Chondrocyte (in vitro differentiated cells): ENCODE measurements at places on chromosomes 3 and 15.

DNA sequence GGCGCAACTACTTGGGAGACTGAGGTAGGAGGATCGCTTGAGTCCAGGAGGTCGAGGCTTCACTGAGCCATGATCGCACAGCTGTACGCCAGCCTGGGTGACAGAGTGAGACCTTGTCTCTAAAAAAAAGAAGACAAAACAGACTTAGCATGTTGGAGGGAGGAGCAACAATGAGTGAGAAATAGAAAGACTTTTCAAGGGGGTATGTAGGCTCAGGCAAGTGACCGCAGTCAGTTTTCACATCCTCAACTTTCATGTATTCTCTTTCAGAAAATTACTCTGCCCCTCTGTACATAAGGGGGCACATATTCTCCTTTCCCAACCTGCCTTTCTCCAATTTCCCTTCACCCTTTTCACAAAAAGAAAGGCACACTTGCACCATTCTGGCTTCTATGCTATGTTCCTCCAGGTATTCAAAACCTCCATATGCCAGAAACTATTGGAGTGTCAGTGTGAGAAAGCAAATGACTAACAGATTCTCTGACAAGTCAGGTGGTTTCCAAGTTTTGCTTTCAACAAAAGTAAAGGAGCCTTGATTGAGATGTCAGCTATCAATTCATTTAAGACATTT, 7.6 kb downstream of the NSUN3 start:
- DNase-seq, result no peak

- DNase-seq, result no peak
These were observed 4.7 kb downstream of the TMEM40 start for GRCh38 chr3:12754313-12754712.

- DNase-seq, result no peak
These were observed 61.7 kb downstream of the AGTR1 start for GRCh38 chr3:148759430-148759829.

GRCh38 chr3:107377151-107377550, at the start of gene CCDC54:
TSS of gene CCDC54 (plus strand) at chr3:107377439. CDS start at chr3:107377588, 149 bp downstream.
- no peak for DNase-seq

DNA sequence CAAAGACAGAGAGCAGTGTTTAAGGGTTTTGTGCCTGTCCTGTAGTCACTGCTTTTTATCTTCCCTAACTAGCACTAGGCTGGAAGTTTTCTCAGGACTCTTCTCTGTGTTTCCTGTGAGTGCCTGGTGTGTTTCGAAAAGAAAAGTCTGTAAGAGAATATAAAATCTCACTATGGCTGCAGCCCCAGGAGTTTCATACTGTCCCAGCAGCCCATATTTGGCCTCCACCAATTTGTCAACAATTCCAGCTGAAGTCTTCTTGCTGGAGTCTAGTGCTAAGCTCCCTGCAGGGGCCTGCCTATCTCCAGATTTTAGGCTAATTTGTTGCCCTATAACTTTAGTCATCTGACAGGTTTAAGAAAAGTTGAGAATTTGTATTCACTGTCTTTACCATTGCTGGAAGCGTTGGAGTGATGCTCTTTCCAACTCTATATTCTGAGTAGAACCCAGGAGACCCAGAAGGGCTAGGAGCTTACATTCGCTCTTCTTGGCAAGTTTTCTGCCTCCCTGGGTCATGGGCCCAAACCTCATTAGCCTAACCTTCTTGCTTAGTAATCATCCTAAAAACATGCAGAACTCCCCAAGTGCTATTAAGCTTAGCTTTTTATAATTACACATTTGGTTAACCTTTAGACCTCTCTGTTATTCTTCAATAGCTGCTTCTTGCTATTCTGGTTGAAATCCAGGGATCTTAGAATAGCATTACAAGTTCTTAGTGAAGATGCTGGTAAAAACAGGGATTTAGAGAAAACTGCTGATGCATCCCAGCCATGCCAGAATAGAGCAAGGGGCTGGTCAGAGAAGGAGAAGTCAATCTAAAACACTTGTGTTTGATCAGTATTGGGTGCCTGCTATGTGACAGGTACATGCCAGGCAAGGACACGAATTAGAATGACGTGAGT, 283.1 kb downstream of the NEK10 start:
- no peak for DNase-seq

DNA sequence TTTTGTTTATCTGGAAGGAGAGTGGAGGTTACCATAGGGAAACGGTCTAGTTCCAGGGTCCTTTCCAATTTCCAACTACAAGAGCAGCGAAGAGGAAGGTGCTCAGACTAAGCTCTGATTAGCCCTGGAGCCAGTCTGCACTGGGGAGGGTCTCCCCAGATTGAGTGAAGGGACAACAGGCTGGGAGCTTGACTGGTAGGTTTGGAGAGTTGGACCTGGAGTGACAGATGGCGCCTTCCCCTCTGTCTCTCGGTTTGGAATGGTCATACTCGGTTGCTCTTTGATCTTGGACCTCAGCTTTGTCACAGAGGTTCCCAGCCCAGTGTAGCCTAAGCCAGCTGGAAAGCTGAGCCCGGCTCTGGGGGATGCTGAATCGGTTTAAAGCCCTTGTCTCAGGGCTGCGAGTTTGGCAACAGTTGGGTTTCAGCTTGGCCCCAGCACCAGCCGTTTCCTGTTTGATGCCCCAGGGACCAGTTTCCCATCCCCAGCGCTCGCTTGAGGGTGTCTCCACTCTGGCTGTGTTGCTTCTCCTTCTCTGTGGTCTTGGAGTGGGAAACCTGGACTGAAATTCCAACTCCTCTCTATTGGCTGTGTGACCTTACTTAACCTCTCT, 53.1 kb upstream of the ULK4 start:
- no peak for DNase-seq

DNA sequence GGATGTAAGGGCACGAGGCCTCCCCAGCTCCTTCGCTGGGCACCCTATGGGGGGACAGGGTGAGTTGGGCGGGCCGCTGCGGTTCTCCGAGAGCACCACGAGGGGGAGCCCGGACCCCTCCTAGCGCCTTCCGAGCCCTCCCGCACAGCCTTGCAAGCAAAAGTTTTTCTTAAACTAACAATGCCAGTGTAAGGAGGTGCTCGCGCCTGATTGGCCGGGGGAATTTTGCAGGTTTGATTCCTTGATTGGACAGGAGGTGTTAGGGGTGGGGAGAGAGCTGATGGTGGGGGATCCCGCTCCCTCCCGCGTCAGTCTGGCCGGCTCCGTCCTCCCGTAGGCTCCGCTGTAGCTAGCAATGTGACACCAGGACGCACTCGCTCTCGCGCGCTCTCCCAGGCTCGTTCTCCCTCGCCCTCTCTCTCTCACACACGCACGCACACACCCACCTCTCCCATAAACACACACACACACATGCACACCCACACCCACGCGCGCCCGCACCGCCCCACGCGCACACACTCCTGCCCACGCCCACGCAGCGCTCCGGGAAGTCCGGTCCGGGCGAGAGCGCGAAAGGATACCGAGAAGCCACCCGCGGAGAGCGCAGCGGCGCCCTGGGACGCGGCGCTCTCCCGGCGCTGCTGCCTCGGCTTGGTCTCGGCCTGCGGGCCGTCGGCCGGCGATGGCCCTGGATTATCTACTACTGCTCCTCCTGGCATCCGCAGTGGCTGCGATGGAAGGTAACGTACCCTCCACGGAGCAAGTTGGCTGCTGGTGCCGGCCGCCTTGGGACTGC, at the start of gene EPHB1:
Gene EPHB1, plus strand, starts transcription at position 311 of the 796 bp plus-strand sequence.
- DNase-seq, result no peak

DNA sequence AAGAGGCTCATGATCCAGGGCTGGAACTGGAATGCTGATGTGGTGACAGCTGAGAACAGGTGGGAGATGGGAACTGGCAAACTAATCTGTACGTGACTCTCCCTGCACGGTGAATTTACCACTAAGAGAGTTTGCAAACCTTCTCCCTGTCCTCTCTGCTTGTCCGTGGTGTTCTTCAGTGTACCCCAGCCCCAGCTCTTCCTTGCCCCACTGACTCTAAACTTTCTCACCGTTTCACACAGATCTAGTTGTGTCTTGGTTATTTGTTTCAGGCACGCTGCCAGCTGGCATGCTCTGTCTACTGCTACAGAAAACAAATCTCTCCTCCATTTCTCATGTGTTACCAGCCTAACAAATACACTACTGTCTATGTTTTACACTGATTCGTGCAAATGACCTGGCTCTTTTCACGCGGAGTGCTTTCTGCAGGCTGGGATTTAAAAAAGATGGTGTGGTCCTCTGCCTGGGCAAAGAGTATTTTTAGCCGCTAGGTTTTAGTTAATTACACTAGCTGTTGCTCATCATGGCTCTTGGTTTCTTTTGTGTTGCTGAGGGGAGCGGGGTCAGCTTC, 192.7 kb upstream of the LRIG1 start:
- no peak for DNase-seq

- DNase-seq, result no peak
These were observed 187.6 kb downstream of the NLGN1 start for GRCh38 chr3:173584838-173585831.

- DNase-seq, result no peak
These were observed 17.0 kb upstream of the GHSR start for GRCh38 chr3:172465281-172465680.

GRCh38 chr3:30730967-30731366, 124.6 kb downstream of the TGFBR2 start:
- DNase-seq, result no peak

DNA sequence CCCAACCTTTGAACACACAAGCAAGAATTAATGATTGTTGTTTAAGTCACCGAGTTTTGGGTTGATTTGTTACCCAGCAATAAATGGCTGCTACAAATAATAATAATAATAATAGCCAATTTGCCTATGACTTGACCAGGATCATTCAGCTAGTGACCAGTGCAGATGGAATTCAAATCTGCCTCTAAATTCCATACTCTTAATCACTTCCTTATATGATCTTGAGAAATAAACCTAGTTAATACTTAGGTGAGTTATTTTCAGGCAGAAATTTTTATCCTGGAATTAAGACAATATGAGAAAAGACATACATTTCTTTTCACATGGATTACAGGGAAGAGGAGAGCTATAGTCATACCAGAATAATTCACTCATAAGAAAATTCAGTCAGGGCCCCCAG, 116.0 kb upstream of the GALNT15 start:
- no peak for DNase-seq

- no peak for DNase-seq
These were observed 91.9 kb downstream of the MB21D2 start for GRCh38 chr3:192825657-192826200.

DNA sequence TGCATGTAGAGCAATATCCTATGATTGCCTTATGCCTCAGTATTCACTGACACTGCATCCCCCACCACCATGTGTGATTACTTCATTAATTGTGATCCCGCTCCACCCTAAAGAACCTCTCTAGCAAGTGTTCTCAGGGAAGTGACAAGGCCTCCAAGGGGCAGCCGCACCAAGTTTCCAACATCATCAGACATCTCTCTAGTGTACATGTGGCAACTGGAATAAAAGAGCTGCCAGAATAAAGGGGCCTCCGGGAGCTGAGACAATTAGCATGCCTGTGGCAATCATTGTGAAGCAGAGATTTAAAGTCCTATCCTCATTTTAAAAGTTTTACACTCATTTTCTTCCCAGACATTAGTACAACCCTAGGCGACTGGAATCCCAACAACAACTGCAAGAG, 902.1 kb upstream of the SEMA6D start:
- no peak for DNase-seq

DNA sequence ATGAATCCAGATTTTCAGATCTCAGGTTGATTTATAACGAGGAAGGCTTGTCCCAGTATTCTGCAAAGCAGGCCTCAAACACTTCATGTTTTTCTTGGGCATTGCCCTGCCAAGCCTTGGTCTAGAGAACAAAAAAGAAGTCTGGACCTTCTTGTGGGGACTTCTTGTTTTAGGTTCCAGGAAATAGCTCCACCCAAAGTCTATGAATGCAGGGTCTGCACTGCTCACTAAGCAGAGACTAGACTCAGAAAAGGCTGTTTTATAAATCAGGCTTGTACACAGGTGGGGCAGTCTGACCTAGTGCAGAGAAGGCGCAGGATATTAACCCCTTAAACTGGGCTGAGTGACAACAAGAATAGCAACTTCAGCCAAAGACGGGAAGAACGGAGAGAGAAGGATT, 44.3 kb downstream of the GLB1 start:
- DNase-seq, result no peak

GRCh38 chr3:42071904-42072812, 19.0 kb upstream of the TRAK1 start:
- DNase-seq, result no peak

GRCh38 chr15:62879770-62880169, 162.8 kb upstream of the TPM1 start:
- DNase-seq, result no peak

- DNase-seq, result no peak
These were observed 31.4 kb upstream of the MGLL start for GRCh38 chr3:127853681-127854080.

- DNase-seq, result no peak
These were observed 387.6 kb downstream of the NAALADL2 start for GRCh38 chr3:175246766-175247165.
